NCI-H187 (cell line): ENCODE measurements at places on chromosomes 11 and 22.

GRCh38 chr11:30358536-30358935 is 35.6 kb downstream of the ARL14EP start:
- DNase-seq = no peak

DNA sequence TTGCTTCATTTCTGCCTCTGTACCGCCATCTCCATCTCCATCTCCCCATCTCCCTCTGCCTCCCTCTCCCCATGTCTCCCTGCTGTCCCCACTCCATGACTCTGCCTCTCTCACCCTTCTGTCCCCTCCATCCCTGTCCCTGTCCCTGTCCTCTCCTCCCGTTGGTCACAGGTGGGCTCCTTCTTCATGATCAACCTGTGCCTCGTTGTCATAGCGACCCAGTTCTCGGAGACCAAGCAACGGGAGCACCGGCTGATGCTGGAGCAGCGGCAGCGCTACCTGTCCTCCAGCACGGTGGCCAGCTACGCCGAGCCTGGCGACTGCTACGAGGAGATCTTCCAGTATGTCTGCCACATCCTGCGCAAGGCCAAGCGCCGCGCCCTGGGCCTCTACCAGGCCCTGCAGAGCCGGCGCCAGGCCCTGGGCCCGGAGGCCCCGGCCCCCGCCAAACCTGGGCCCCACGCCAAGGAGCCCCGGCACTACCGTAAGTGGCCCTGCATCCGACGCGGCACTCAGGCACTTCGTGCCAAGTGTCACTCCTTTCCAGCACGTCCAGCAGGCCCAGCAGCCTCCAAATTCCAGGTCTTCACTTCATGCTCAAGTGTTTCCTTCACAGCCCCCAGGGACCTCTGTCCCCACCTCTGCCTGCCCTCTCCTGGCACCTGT is 76.0 kb downstream of the CACNA1I start:
- no peak for DNase-seq

GRCh38 chr11:59938718-59939117 is 486 bp downstream of the OOSP1 start:
- DNase-seq = no peak

GRCh38 chr11:101478587-101479369 is 105.0 kb downstream of the TRPC6 start:
- DNase-seq = peak; percentile 2

DNA sequence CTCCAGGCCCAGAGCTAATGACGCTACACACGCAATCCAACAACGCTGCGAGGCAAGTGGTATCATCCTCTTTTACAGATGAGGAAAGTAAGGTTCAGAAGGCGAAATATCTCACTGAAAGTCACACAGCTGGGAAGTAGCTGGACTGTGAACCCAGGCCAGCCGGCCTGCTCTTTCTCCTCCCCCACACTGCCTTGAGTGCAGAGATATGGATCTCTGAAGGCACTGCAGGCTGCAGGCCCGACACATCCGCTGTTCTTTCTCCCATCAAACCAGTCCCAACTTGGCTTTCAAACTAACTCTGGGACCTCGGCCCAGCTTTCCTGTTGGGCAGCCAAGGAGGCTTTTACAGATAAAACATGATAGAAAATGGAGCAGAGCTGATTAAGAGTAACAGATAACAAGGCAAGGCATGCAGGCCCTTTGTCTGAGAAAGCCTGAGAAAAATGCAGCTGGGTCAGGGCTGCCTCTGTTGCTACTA is 64.0 kb upstream of the PTPRJ start:
- DNase-seq = no peak
